ENCODE measurements at places on chromosomes 7 and 10.

DNA sequence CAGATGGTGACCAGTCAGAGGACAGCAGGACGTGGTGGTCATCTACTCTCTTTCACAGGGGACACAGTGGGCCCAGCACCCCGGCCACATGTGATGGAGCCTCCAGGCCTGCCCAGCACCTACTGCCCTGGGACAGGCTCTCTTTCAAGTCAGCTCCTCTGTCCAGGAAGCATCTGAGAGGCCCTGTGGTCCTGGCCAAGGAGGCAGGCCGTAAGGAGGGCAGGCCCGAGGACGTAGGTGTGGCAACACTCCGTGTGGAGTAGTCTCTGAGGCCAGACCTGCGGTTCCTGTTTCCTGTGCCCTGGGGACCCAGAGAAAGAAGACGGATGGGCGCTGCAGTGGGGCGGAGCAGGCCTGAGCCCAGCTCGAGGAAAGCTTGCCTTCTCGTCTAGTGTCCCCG lies 179.2 kb downstream of the EBF3 start:
- no peak for DNase-seq

DNA sequence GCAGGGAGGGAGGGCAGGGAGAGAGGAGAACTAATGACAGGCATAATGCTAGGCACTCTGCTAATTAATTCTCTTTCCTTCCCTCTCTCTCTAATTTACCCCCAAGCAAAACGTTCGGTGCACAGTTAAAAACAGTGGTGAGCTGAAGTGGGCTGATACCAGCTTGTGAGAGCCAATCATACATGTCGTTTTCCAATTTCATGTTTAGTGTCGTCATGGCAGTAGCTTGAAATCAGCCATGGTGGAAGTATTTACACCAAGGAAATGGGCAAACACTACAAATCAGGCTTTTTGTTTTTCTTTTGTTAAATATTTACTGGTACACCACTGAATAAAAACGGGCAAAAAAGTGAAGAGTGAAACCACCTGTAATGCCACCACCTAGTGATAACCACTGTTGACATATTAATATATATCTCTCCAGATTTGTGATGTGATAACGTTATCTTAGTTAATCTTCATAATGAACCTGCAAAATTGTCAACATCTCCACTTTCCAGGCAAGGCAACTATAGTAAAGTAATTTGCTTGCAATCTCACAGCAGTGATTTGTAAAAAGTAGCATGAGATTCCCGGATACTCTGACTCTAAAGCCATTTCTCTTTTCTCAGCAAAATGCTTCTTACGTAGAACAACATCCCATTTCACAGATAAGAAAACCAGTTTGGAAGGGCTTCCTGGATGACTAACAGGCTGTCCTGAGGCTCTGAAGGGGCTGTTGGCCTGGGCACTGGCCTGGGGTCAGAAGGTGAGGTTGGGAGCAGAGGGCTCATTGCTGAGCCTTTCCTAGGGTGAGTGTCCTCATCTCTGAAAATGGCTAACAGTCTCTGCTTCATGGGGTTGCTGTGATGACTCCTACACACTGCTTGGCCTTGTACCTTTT lies 83.7 kb downstream of the ATXN7L1 start:
- DNase-seq, result no peak

- no peak for DNase-seq
Measured at GRCh38 chr10:11245510-11245909, 227.8 kb downstream of the CELF2 start.

GRCh38 chr7:122748195-122748594 lies 45.5 kb upstream of the RNF148 start:
- DNase-seq, result no peak

GRCh38 chr10:122503012-122503411 lies 41.7 kb downstream of the HTRA1 start:
- no peak for DNase-seq

DNA sequence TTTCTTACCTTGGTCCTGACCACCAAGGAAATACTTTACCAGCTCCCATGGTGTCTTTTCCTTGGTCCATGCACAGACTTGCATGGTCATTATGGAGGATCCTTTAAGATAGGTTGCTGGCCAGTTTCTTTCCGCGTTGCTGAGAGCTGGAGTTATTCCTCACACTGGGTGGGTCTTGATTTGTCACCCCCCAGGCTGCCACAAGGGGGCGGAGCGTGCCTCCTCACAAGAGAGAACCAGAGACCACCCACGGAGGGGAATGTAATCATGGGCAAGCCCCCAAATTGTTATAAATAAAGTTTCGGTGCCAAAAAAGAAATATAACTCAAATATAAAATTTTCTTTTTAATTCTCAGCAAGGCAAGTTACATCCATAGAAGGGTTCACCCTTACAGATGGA lies 10.5 kb upstream of the TRIM24 start:
- DNase-seq, result peak; percentile 79

DNA sequence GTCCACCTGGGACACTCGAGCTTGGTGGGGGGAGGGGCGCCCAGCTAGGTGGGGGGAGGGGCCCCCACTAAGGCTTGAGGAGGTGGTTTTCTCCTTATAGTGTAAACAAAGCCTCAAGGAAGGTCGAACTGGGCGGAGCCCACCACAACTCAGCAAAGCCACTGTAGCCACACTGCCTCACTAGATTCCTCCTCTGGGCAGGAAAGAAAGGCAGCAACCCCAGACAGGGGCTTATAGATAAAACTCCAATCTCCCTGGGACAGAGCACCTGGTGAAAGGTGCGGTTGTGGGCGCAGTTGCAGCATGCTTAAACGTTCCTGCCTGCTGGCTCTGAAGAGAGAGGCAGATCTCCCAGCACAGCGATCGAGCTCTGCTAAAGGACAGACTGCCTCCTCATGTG lies 133.1 kb downstream of the SNX13 start:
- DNase-seq, result peak; percentile 51

- no peak for DNase-seq
Measured at GRCh38 chr10:93604146-93604545, 3.1 kb upstream of the RBP4 start.

- no peak for DNase-seq
Measured at GRCh38 chr7:158492367-158492764, 95.3 kb downstream of the PTPRN2 start.

DNA sequence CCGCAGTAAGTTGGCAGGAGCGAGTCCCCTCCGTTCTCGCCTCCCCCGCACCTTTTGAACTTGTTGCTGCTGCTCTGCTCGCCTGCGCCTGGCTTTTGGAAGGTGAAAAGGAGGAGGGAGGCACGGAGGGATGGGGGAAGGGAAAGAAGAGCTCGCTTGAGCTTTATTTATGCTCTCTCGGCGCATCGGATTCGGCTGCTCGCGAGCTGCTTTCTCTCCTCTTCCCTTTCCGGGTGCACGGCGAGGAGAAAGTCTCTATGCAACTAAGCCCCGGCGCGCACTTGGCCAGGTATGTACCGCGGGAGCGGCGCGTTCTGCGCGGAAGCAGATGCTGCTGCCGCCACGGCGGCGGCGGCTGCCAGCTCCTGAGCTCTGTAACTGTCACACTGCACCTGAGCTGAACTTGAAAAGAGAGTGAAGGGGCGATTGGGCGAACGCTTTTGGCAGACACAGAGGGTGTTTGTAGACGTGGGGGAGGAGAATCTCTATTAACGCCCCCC lies 551 bp downstream of the KCND2 start:
- peak; percentile 85 for DNase-seq

DNA sequence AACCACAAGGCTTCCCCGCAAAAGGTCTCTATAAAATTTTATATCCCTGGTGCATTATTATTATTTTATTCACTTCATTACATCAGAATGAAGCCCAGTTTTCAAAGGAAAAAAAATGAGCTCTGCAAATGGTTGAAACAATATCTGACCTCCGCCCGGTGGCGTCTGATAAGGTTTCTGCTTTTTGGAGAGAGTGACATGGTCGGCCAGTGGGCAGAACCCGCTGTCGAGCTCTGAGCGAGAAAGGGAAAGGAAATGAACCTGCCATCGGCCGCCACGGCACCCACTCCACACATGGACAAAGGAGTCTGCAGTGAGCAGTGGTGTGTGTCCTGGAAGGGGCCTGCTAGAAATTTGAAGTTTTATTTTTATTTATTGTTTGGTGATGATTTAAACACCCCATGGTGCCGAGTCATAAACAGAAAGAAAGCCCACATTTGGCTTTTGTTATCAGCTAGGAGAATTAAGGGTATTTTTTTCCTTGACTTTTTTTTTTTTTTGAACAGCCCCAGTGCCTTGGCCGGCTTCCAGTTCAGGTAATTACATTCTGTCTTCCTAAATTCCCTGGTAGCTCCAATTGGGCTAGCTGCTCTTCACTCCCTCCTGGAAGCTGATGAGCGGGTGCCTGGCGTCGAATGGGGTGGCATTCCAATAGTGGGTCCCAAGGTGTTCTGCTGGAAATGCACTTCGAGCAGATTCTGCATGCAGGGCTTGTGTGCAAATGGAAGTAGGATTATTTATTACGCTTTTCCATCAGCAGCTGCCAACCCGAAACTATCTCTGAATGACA lies 149.4 kb upstream of the MKI67 start:
- DNase-seq, result no peak

GRCh38 chr7:16978358-16979244 lies 96.8 kb upstream of the AGR3 start:
- DNase-seq, result peak; percentile 52

GRCh38 chr10:81944609-81945008 lies 69.6 kb downstream of the NRG3 start:
- no peak for DNase-seq

- no peak for DNase-seq
Measured at GRCh38 chr7:157194948-157195347, 56.2 kb downstream of the UBE3C start.

DNA sequence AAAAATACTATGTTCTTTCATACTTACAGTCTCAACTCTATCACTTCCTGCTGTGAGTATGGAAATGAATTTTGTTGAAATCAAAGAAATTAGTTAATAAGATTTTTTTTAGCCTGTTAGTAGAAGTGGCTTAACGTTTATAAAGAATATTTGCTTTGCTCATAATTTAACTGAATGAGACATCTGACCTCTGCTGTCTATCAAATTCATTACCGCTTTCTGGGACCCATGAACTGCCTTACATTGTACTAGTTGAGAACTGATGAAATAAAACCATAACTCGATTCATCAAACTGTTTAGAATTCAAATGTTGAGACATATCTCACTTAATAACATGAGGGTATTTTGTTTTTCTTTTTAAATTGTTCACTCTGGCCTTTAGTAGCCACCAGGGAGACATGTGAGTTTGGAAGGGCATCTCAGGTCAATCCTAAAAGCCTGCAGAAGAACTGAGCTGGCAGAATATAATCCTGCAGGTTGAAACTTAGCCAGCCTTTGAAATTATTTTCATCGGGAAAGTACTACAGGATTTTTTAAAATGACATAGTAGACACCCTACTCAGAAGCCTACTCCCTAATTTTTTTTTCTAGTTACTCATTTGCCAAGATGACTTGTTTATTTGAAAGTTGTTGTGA lies 78.7 kb downstream of the KIAA1217 start:
- no peak for DNase-seq

DNA sequence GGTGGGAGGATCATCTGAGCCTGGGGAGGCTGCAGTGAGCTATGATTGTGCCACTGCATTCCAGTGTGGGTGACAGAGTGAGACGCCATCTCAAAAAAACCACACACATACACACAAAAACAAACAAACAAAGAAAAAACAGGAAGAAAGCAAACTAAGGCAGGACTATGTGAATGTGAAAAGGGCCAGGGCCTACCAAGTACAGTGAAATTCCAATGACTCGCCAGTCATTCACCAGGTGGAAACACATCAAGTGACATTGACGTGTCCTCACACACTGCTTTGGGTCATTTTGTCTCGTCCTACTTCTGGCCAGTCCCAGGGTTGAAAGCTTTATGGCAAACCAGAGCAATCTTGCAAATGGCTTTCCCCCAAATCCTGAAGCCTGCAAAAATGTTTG lies 79.9 kb downstream of the HIP1 start:
- DNase-seq, result no peak

- DNase-seq, result peak; percentile 94
Measured at GRCh38 chr10:100744987-100745881, at the start of gene PAX2. Gene PAX2, plus strand, starts transcription at chr10:100745582. Its CDS starts 679 bp downstream, at chr10:100746261.

DNA sequence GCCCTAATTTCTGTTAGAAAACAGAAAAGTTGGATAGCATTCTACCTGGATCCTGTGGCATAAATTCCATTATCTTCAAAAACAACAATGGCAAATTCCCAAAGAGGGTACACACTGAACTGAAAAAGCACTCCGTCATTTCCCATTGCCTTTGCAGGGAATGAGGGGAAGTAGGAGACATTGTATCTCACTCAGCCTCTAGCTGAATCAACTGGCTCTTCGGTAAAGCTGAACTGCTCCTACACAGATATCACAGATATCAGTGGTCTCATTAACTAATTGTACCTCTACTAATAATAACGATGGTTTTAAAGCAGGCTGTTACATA lies 64.2 kb upstream of the PRKAR2B start:
- no peak for DNase-seq

- DNase-seq, result peak; percentile 58
Measured at GRCh38 chr7:92057375-92057774, 76.9 kb downstream of the CYP51A1 start.

DNA sequence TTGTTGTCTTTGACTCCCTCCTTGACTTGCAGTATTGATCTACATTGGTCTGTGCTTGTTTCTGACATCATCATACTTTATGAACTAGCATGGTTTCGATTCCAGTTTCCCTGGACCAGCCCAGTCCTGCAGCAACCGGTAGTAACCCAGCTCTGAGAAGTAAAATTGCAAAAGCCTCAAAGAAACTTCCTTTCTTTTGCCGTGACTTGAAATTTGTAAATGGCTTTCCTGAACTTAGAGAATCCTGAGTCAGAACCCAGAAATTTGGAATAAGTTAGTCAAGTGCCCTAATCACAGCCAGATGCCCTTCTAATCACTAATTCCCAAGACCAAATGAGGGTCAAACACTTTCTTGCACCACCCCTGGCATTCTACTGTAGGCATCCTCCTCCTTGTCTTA lies 15.0 kb downstream of the TAS2R60 start:
- DNase-seq, result no peak

- no peak for DNase-seq
Measured at GRCh38 chr10:112231602-112232400, 48.2 kb upstream of the GPAM start.

- peak; percentile 69 for DNase-seq
Measured at GRCh38 chr7:26153241-26153822, 1.3 kb downstream of the NFE2L3 start.

DNA sequence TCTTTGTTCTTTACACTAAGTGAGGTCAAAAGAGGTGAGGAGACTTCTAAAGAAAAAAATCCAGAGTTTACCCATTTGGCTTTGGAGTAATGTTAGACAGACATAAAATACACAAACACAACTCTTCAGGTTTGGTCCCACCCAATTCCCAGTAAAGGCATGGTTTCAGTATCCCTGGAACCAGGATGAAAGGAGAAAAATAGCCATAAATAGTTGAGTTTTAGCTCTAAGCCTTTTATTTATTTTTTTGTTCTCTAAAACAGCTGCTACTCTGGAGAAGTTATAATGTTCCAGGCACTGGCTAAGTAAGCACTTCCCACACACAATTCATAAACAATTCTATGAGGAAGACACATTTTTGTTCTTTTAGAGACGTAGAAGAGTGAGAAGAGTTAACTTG lies 4.0 kb downstream of the ABCB1 start:
- DNase-seq, result no peak
